ENCODE measurements at places on chromosomes 1 and 21.

DNA sequence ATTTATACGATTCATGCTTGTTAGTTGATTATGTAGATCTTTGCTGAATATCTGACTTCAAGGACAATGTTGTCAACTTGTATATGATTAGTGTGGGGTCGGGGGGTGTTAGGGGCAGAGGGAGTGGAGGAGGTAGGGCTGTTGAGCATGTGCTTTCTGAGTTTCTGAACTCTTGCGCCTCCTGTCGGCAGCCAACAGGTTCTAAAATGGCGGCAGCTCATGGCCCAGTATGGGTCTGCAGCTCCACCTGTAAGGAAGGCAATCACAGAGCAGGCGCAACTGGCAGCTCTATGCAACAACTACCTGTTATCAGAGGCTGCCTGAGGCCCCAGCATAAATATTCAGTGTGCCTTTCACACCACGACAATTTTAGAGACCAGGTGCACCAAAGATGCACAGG is 205.8 kb upstream of the PLXNA2 start:
- DNase-seq, result no peak

DNA sequence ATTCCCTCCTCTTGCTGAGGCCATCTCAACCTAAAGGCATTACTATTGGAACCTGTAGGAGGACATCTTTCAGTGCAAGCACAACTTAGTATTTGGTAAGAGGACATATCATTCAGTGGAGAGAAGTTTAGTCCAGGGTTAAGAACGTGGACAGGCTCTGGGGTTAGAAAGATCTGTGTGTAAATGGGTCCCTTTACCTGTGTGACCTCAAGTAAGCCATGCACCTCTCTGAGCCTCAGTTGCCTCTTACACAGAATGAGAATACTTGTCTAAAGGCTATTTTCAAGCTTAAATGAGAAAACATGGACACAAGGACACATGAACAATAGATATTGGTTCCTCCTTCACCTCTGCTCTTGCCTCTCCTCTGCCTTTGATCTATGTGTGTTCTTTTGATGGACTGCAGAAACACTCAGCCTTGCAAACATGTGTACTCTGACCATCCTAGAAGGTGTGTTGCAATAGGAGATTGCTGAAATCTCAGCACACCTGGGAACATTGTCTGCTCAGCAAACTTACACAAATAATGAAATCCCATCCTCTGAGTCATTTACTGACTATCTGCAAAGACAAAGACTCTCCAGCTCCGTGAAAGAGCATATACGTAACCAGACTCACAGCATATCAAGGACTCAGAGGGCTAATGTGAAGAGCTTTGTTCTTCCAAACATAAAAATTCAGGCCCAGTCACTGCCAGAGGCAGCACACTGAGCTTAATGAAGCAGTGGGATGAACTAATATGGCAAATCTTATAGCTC is 143.8 kb downstream of the DAB1 start:
- DNase-seq, result no peak

GRCh38 chr1:172184506-172185191 is 235.8 kb upstream of the C1orf105 start:
- no peak for DNase-seq

DNA sequence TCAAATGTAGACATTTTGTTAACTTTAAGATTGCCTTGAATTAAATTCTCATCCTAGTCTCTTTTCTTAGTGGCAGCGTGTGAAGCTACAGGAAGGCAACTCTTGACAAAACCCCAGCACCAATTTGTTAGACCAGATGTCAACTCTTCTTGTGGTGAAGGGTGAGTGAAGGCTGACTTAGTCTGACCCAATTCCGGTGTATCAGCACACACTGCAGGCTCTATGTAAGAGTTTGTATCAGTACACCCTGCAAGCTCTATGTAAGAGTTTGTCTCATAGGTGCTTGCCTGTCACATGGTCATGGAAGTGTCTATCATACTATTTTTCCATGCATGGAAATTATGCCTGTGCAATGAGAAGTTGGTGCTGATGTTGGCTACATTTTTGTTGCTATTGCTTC is 16.8 kb downstream of the CR2 start:
- DNase-seq, result no peak

GRCh38 chr1:177077006-177077405 is 87.5 kb downstream of the ASTN1 start:
- no peak for DNase-seq

GRCh38 chr21:15839601-15840000 is 109.8 kb downstream of the USP25 start:
- DNase-seq, result no peak

- DNase-seq, result no peak
These were observed 20.9 kb downstream of the COA7 start for GRCh38 chr1:52677076-52677806.

GRCh38 chr1:68205794-68206358 is 26.4 kb downstream of the WLS start:
- DNase-seq, result no peak

Measured in ecto neural progenitor cell (in vitro differentiated cells).